ENCODE measurements at places on chromosomes 6 and 20.

DNA sequence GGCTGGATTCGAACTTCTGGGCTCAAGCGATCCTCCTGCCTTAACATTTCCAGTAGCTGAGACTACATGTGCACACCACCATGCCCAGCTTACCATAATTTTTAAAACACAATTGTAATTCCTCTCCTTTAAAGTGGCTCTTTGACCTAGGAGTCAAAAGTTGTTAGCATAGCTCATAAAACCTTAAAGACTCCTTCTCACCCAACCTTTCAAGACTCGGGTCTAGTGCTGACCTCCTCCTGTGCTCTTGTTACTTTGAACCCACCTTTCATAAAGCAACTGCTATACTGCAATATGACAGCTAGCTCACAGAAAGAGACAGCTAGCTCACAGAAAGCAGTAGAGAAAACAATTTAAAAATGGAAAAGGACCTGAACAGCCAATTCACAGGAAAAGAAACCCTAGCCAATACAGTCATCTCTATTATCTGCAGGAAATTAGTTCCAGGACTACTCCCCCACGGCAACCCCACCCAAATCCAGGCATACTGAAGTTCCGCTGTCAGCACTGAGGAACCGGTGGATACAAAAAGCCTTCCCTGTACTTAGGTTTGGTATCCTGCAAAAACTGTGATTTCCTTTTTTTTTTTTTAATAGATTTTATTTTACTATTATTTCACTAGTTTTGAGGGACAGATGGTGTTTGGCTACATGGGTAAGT lies 20.3 kb downstream of the SSR1 start:
- no peak for DNase-seq

DNA sequence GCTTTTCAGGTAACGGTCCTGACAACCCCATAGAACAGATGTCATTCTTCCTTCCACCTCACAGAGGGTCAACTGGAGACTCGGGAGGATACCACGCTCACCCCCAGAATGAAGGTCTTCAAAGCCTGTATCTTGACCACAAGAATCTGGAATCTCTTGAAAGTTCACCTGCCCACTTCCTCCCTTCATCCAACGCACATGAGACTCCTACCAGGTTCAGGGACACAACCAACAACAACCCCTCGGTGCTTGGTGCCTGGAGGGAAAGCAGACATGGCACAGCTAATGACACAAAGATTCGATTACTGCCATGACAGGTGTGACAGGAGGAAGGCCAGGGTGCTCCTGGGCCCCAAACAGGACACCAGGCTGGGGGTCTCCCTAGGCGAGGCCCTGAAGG lies 8.2 kb downstream of the PMEPA1 start:
- DNase-seq: no peak

DNA sequence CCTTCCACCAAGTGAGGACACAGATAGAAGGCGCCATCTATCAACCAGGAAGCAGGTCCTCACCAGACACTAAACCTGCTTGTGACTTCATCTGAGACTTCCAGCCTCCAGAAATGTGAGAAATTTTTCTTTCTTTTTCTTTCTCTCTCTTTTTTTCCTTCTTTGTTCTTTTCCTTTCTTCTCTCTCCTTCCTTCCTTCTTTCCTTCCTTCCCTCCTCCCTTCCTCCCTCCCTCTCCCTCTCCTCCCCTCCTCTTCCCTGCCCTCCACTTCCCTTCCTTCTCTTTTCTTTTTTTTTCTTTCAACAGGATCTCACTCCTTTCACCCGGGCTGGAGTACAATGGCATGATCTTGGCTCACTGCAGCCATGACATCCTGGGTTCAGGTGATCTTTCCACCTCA lies 37.4 kb upstream of the MCUR1 start:
- no peak for DNase-seq

DNA sequence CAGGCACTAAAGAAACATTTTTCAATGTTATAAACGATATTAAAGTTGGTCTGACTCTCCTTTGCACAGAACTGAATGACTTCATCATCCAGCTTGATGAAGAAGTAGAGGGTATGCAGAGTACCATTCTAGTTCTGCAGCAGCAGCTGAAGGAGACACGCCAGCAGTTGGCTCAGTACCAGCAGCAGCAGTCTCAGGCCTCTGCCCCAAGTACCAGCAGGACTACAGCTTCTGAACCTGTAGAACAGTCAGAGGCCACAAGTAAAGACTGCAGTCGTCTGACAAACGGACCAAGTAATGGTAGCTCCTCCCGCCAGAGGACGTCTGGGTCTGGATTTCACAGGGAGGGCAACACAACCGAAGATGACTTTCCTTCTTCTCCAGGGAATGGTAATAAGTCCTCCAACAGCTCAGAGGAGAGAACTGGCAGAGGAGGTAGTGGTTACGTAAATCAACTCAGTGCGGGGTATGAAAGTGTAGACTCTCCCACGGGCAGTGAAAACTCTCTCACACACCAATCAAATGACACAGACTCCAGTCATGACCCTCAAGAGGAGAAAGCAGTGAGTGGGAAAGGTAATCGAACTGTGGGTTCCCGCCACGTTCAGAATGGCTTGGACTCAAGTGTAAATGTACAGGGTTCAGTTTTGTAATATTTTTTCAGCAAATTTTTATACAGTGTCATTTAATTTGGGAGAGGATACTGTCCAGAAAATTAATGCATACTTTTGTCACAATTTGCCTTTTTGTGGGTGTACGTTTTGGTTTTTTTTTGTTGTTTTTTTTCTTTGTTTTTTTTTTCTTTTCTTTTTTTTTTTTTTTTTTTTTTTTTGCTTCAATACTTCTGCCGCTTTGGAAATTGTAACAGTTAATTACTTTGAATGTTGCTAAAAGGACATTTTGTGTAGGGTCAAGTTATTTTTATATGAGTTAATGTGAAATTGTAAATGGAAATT lies 6.6 kb upstream of the ACAT2 start:
- DNase-seq: no peak

DNA sequence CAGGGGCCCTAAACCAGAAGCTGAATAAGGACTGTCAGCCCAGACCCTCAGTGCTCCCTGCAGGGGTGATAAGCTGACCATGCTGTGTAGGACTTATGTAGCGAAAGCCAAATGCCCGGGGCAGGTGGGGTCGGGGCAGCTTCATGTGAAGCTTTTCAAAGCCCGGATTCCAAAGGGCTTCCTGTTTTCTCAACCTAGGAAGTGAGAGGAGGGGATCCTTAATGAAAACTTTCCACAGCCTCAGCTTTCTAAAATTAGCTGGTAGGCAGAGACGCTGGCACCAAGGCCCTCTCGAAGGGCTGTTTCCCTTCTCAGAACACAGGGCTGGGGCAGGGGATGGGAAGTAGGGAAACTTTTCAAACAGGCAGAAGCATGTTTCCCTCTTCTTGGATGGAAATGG lies 148.9 kb downstream of the NFATC2 start:
- DNase-seq: no peak

- DNase-seq: no peak
Measured at GRCh38 chr6:32108094-32108627, 977 bp downstream of the TNXB start.

- no peak for DNase-seq
Measured at GRCh38 chr6:16302721-16303552, 64.5 kb downstream of the GMPR start.

- DNase-seq: no peak
Measured at GRCh38 chr6:18076231-18076630, 46.2 kb downstream of the NHLRC1 start.

- no peak for DNase-seq
Measured at GRCh38 chr6:51459958-51460357, 627.5 kb downstream of the PKHD1 start.

GRCh38 chr6:167817729-167818128 lies 9.0 kb upstream of the AFDN start:
- no peak for DNase-seq

- DNase-seq: no peak
Measured at GRCh38 chr6:89501222-89501621, 68.3 kb downstream of the ANKRD6 start.

DNA sequence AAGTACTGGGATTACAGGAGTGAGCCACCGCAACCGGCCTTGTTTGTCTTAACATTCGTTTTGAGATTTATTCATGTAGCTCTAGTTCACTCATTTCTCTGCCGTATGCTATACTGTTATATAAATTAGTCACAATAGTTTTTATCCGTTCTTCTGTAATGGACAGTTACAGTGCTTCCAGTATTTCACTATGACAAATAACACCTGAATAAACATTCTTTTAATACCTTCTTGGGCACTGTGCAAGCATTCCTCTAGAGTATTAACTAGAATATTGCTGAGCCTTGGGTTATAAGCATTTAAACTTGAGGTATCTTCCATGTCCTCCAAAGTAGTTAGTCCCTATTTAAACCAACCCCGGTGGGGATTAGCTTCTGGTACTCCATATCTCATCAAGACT lies 45.6 kb downstream of the STK38 start:
- DNase-seq: peak; percentile 25

GRCh38 chr6:122818866-122819265 lies 29.8 kb downstream of the SMPDL3A start:
- DNase-seq: no peak
